ENCODE measurements at places on chromosomes 11 and 22.

DNA sequence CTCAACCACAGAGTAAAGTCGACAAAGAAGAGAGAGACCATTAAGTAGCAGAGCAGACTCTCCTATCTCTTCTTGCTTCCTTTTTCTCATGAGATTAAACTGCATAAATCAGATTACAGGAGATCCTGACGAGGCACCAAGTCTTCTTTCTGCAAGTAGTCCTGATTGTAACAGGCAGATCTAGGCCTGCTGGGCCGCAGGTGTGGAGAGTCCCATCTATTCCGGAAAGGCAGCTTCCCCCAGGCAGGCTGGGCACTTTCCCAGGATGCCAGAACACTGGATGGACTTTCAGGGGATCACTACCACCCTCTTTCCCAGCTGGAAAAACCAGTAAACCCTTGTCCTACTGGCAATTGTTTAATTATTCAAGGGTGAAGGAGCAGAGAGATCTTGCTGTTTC lies 173.0 kb upstream of the CADM1 start:
- DNase-seq = no peak

DNA sequence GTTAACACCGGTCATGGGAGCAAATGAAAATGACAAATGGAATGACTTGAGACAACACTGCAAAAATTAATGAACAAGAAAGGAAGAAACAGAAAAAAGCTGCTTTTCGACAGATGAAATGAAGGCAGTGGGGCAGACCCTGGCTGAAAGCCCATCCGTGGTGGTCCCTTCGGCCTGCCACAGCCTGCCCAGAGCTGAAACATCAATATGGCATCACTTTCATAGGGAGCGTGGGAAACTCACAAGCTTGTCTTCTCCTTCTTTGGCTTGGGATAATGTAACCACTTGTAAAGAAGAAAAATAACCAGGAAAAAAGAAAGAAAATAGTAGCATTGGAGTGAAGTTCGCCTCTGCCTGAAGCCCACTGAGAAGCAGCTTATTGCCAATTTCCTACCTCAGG lies 78.8 kb downstream of the CTTN start:
- no peak for DNase-seq

DNA sequence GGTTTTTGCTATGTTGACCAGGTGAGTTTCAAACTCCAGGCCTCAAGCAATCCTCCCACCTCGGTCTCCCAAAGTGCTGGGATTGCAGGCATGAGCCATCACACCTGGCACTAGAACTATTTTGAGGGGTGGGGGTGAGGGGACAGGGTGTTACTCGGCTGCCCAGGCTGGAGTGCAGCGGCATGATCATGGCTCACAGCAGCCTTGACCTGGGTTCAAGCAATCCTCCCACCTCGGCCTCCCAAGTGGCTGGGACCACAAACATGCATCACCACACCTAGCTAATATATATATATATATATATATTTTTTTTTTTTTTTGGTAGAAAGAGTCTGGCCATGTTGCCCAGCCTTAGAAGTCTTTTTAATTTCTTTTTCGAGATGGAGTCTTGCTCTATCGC lies 17.1 kb upstream of the IFITM3 start:
- no peak for DNase-seq

- DNase-seq = no peak
These were observed at the start of gene OR4C13 for GRCh38 chr11:49952091-49952490. Gene OR4C13 (plus strand): TSS chr11:49952391. CDS start chr11:49952423, 32 bp downstream.

GRCh38 chr11:14981507-14981906 lies 9.4 kb upstream of the CALCA start:
- no peak for DNase-seq

- DNase-seq = no peak
These were observed 28.7 kb upstream of the CASP12 start for GRCh38 chr11:104926771-104927611.
